H4 (cell line): ENCODE measurements at places on chromosomes 5 and 9. TPM values are rescaled to one million over a fixed set of nuclear protein-coding genes. Genes with fewer than 3 reads are reported as not detected.

SLC36A2 gene
- 0.14 TPM in 1 of 2 replicates, not detected in the other for total RNA-seq

NEK6 gene
- total RNA-seq: 40.2 and 43.7 TPM in 2 replicates

JAKMIP2 gene
- 8.4 and 11.7 TPM in 2 replicates for total RNA-seq

OR1J2 gene
- total RNA-seq: not detected in 2 replicates

PITX1 gene
- total RNA-seq: 27.0 and 32.6 TPM in 2 replicates

IL13 gene
- not detected in 2 replicates for total RNA-seq

NSG2 gene
- not detected in 2 replicates for total RNA-seq

FAM151B gene
- total RNA-seq: 0.55 and 2.4 TPM in 2 replicates

OR2S2 gene
- total RNA-seq: not detected in 2 replicates

AFAP1L1 gene
- 2.0 and 3.2 TPM in 2 replicates for total RNA-seq

IRF1 gene
- total RNA-seq: 14.3 and 30.2 TPM in 2 replicates

CA9 gene
- total RNA-seq: 1.3 and 2.1 TPM in 2 replicates

IFNK gene
- not detected in 2 replicates for total RNA-seq

GDA gene
- total RNA-seq: 3.7 and 4.4 TPM in 2 replicates

SHC3 gene
- total RNA-seq: 0.02 and 1.0 TPM in 2 replicates

BSPRY gene
- total RNA-seq: not detected in 2 replicates

CYSTM1 gene
- 15.4 and 23.0 TPM in 2 replicates for total RNA-seq

BTNL3 gene
- total RNA-seq: not detected in 2 replicates

ABCA2 gene
- total RNA-seq: 4.9 and 22.4 TPM in 2 replicates

GNPDA1 gene
- total RNA-seq: 79.5 and 119 TPM in 2 replicates

EMB gene
- total RNA-seq: not detected in 2 replicates

ADAMTS13 gene
- total RNA-seq: 0.06 and 0.12 TPM in 2 replicates

ANXA2R gene
- 4.5 TPM in 2 replicates for total RNA-seq

B4GALT7 gene
- 35.6 and 40.4 TPM in 2 replicates for total RNA-seq
